ENCODE measurements at places on chromosomes 7 and 10.

DNA sequence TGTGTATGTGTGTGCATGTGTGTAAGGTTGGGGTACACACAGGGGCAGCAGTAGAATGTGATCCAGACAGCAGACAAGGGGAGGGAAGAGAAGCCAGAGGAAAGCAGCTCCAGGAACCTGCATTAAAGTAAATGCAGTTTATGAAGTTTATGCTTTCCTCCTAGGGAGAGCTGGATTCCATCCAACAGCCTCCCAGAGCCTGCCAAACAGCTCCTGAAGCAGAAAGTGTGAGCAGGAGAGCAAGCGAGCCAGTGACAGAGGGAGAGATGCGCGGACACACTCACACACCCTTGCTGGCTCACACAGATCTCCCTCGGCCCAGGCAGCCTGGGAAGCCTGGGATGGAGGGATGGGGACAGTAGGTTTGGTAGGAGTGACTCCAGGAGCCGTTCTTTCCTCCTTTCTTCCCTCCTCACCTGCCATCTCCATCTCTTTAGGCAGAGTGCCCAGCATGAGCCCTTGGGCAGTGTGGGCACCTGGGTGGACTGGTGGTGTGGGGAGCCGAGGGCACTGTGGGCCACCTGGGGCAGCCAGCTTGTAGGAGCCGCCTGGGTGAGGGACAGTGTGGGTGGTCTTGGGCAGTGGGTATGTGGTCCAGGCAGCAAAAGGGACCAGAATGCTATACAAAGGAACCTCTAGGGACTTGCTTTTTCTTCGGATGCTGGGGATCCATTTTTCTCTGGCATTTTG lies 46.1 kb downstream of the PAX2 start:
- no peak for DNase-seq

- no peak for DNase-seq
Observed at GRCh38 chr10:102402512-102402896, 7.0 kb downstream of the NFKB2 start.

DNA sequence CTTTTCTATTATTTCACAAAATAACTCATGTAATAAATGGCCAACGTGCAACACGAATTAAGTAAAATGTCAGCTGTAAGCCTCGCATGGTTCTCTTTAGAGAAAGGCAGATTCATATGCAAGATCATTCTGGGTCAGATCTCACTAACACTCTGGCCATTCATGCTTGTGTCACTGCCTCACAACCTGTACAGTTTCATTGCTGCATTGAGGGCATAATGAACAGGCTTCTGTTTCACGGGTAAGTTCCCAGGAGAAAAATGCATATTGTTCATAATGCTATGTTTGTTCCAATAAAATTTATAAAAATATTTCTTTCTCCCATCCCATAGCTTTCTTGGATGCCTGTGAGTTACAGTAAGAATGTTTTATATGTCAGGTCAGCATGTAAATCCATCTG lies 734.0 kb upstream of the ANKRD30A start:
- DNase-seq = no peak

DNA sequence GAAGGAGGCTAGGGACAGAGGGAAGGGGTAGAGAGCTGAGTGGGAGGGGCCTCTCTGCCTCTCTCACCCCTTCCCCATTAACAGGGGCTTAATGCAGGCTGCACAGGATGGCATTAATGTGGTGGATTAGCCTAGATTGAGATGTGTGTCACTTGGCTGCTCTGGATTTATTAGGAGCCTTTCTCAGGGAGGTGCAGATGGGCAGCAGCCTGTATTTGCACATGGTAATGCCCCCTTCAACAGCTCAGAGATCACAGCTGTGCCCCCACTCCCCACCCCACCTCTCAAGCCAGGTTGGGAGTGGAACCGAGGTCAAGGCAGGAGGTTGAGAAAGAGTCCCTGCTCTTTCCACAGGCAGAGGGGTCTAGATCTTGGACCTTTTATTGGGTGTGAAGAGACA lies 7.3 kb downstream of the PITX3 start:
- no peak for DNase-seq

DNA sequence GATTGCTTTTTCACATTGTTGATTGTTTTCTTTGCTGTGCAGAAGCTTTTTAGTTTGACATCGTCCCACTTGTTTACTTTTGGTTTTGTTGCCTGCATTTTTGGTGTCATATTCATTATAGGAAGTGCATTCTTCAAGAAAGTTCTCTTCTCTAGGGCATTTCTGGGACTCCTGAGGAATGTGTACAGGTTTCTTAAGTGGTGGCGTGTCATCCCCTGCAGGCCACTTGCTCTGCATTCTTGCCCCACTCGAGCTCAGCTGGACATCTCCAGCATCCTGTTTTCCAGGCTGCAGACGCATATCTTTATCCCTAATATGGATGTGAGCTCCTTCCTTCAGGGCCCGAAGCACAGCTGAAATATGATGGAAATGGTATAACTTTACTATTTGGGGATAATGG lies 255.6 kb upstream of the HABP2 start:
- DNase-seq = no peak

GRCh38 chr7:48255046-48255445 lies 83.8 kb downstream of the ABCA13 start:
- no peak for DNase-seq

DNA sequence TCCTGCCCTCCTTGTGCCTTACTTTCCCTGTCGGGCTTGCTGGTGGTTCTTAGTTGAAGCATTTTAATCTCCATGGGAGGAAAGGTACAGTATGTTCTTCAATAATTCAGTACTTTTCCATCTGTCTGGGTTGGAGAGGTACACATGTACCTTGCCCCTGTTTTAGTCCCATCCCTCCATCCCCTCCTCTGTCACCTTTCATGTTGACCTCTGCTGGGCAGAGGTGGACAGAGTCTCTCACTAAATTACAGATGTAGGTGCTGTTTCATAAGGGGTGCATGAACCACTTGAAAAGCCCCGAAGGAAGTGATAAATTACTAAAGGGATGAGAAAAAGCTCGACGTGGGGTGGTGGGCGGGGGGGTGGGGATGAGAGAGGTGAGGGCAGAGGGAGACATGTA lies 5.4 kb downstream of the AGFG2 start:
- no peak for DNase-seq

DNA sequence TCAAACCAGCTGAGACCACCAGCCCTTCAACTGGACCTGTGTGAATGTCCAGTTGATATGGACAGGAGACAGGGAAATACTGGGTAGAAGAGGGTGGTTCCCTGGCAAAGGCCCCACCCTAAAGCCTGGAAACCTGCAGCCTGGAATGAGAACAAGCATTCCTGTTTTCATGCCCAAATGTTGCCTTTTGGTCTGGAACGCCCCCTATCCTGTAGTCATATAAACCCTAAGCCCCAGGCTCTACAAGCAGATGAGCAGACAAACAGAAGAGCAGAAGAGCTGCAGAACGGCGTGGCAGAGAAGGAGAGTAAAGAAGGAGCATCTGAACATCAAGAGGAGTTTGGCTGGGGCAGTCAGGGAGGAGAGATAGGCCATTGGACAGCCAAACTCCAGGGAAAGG lies 38.4 kb downstream of the SYPL1 start:
- DNase-seq = peak; percentile 29

GRCh38 chr7:2033586-2034135 lies 199.1 kb downstream of the MAD1L1 start:
- DNase-seq = no peak

DNA sequence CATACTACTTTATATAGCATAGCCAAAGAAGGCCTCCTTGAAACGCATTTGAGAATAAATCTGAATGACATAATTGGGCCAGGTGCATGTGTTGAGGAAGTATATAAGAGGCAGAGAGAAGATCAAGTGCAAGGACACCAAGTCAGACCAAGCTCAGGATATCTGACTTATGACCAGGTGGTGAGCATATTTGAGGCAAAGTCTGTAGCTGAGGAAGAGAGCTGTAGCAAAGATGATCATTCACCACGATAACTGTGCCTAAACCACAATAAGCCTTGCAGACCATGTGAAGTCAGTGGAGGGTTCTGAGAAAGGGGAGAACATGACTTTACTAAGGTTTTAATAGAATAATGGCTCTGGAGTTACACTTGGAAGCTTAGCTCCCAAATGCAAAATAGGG lies 292.3 kb downstream of the SORCS1 start:
- DNase-seq = no peak

GRCh38 chr10:84903320-84903719 lies 574.9 kb downstream of the CCSER2 start:
- DNase-seq = no peak

DNA sequence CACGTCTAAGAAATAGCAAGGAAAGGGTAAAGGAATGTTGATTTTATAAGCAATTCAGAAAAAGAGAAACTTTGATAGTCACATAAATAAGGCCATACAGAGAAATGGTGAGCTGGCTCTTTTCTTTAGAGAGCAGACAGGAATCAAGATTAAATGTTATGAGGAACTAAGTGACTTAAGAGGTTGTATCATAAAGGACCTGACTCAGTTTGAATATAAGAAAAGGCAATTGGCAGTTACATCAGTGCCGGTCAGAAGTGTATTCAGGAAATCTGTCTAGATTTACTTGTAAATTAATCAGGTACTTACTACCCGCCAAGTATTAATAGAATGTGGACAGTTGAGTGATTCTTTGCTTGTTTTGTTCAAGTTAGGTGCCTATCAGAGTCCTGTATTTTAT lies 2.1 kb downstream of the MRPL32 start:
- no peak for DNase-seq

DNA sequence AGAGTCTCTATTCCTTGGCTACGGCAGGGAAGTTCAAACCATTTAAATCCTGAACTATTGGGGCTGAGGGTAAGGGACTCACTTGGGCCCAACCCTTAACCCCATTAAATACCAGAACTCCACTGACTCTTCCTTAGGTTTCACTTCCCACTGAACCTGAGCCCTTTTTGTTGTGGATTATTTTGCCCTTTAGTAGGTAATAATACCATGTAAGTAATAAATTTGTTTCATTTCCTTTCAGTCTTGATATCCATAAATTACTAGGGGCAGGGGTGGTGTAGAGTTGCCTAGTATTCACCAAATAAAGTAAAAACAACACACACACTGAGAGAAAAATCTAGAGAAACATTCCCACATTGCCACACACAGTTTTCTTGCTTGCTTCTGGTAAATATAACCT lies 352.0 kb downstream of the PCDH15 start:
- DNase-seq = no peak

DNA sequence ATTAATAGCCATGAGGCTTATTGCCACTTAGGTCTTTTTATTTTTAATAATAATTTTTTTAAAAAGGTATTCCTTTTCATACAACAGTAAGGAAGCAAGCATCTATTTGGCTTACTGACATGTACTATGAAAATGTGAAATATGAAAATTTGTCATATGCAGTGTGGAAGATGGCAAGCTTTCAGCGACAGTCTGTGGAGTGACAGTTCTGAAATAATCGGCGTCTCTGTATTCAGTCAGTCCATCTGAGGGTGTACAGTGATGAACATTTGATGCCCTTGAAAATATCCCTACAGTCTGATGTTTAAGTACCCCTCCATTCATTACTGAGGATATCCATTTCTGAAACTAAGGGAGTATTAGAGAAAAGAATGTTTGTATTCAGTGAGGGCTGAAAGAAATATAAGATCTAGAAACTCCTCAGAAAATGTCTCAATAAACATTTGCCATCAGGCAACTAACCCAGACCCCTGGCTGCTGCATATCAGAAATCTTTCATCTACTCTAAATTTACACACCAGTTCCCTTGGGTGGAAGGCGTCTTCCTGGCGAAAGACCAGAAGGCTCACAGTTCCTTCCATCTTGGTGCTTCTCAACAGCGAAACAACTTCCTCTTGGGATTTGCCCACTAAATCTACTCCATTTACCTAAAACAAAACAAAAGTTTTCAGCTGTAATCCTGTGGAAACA lies 440.6 kb downstream of the PARD3 start:
- DNase-seq = peak; percentile 43
